ENCODE measurements at places on chromosomes 6 and 20.

DNA sequence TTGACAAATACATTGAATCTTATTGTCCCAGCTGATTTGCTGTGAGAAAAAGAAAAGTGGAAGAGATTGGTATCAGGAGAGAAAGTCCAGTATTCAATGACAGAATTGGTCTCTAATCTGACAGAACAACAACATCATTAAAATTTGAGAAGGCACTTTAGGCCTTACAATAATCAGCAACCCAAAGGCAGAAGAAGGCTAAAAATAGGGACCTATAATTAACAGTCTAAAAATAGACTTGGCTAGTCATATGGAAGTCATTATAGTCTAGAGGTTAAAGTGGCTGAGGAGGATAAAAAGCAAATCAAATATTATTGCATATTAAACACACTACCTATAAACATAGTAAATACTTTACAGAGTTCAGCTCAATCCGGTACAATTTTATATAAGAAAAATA is 393.6 kb upstream of the JAG1 start:
- DNase-seq, result no peak

DNA sequence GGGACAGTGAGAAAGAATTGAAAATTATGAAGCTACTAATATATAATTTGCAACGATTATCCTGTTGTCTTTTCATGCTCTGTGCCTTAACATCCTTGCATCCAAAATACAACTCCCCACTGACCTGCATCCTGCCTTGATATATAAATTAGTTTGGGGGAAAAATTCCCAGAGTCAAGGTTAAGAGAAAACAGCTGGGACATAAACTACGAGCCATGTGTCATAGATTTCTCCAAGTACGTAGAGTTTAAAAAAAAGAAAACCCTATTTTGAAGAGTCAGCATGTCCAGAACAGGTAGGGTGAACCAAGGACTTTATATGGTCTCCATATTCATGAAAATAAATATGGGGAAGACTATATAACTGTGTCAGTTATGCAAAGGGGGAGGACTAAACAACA is 123.8 kb upstream of the MARCKS start:
- DNase-seq, result no peak

DNA sequence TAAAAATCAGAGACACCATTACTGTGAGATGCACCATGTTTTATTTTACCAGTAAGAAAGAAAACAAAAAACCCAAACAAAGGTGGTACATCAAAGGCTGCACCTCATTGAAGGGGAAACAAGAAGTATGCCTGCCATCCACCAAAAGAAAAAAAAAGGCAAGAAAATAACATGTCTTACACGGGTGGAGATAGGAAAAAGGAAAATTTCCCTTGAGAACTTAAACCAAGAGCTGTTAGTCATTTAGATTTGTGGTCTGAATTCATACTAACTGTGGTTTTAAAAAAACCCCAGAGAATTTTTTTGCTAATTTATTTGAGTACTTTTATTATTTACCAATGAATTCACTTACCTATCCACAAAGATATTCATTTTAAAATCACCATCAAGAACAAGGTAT is 144.0 kb downstream of the LRRC1 start:
- no peak for DNase-seq

DNA sequence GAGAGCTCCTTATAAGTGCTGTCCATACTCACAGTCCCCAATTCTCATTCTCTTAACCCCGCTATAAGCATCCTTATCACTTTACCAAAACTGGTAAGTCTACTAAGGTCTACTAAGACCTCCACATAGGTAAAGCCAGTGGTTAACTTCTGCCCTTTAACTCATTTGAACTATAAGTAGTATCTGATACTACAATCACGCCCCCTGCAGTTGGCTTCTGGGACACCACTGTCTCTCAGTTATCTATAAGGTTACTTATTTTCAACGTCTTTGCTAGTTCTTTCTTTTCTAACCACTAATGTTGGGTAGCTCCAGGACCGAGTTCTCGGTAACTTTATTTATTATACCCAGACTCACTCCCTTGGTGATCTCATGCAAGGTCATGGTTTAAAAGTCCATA is 142.6 kb downstream of the ARHGAP18 start:
- no peak for DNase-seq

GRCh38 chr20:47320990-47321805 is 35.3 kb downstream of the ZMYND8 start:
- no peak for DNase-seq

DNA sequence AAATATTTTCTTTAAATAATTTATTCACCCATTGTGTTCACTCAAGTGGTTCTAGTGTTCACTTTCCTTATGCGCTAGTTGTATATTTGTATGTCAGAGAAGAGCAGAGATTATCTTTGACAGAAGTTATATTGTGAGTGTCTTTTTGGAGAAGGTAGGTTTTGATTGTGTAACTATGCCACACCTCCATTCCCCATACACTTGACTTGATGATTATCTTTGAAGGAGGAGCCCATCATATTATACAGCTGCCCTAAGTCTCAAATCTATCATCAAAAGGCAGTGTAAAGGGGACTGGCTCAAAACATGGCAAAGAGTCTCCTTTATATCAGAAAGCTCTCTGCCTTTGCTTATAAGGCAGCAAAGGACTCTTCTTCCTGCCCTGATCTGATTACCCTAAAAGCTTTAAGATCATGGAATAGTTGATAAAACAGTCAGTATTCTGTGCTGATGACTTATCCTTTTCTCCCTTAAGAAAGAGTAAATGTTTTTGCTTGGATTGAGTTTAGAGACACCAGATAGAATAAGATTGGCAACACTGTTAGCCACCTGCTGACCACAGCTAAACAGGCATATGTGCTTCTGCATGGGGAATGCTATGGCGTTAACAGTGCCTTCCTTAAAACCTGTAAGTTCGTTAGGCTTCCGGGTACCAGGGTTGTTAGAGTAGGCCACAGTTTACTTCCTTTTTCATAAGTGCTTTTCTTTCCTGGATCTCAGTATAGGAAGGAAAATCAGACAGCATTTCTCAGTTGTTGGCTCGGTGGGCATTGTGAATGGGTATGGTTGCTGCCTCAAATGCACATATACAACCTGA is 22.6 kb downstream of the TOP1 start:
- DNase-seq, result no peak

DNA sequence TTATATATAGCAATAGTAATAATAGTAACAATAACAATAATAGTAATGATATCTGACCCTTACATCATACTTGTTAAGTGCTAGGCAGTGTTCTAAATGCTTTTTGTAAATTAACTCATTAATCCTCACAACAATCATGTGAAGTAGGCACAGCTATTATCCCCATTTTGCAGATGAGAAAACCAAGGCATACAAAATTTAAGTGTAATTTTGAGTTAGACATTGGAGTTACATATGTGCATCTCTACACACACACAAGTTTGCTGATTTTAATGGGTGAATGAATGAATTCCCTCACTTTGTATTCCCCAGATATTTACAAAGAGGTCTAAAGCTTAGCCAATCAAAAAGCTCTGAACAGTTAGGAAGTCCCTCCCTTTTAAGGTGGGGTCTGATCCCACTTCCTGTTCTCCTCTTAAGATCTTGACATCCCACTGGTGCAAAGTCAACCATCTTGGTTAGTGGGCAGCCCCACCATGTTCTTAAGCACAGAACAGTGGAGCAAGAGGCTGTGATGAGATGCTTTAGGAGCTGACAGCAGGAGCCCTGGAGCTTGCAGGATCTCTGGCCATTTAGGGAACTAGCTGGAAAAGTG is 85.3 kb upstream of the FOXP4 start:
- no peak for DNase-seq

DNA sequence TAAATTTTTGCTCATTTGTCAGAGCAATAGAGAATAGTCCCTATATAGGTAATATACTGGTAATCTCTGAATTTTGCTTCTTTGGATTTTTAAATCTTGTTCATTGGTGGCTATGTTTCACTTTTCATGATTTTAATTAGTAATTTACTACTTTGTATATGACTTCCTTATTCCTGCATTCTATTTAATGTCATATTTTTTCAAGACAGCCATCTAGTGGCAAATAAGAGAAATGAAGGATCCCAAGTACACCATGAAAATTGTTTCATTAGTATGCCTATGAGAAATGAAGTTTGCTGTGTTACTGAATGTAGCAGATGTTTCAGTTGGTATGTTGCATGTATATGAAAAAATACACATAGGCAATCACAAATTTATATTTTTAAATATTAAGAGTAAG is 82.4 kb downstream of the ZNF292 start:
- DNase-seq, result no peak

DNA sequence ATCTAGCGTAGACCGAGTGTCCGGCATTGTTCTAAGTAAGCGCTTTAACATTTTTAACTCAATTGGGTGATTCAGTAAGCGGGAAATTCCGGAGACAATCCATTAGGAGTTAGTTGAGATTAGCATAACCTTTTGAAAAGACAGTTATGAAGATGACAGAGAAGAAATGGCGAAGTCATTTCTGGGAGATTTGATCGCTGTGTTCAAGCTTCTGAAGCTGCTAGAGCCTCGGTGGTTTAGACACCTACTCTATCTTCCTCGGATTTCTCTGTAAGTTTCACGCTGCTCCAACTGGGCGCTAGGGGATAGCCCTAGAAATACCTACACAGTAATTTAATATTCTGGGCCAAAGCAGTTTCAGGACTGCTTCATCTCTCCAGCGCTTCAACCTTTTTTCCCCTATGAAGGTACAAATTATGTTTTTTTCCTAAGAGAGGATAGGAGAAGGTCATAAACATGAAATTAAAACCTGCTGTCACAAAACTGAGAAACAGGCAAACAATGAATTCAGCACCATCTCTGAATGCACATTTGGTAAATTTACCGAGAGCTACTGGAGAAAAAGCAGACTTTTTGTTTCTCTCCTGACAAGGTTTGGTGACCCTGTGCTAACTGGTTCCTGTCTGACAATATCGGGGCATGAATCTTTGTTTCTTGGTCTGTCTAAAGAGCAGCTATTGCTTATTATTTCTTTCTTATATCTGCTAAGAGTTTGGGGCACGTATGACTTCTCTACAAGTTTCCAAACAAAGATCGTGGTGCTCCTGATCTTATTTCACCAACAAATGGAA is 22.4 kb downstream of the ZNF311 start:
- no peak for DNase-seq

DNA sequence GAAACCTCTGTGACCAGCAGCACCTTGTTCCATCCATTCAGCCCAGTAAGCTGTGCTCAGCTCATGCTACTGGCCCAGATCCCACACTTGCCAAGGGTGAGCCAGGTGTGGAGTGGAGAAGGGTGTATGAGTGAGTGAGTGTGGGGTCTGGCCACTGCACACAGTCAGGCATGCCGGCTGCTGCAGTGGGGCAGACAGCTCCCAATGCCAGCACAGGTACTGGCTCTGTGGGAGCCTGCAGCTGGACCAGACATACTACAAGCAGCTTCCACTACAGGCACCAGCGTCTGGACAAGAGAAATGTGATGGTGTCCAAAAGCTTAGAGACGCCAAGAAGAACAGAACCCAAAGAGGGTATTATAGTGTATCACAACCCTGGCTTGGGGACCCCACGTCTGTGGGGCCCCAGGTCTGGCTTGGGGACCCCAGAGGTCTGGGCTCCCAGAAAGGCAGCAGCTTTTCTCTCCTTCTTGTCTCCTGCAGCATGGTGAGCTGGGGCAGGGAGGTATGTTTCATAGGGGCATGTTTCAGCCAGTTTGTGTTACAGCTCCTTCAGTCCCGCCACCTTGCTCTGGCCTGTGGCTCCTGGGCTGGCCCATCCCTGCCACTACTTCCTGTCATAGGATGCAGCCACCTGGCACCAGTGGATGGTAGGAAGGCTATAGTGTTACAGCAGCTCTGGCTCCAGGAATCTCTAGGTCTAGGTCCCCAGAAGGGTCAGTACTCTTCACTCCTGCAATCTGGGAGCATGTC is 152.4 kb upstream of the HSF2 start:
- DNase-seq, result no peak

GRCh38 chr20:55668631-55669030 is 336.7 kb downstream of the CBLN4 start:
- no peak for DNase-seq

DNA sequence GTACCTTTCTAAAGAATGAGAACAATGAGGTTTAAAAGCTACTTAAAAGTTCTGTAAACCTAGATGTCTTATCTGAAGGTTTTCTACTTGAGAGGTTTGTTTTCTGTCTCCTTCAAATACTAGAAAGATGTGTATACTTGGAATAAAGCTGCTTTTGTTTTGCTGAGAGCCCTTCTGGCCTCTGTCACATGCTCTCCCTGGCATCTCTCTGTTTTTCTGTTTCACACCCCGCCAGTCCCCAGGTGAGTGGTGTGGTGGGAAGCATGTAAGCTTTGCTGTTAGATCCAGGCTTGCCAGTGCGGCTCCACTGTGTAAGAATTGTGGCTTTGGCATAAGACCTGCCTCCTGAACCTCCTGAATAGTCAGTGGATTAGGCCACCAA is 56.8 kb downstream of the SNX9 start:
- DNase-seq, result no peak

DNA sequence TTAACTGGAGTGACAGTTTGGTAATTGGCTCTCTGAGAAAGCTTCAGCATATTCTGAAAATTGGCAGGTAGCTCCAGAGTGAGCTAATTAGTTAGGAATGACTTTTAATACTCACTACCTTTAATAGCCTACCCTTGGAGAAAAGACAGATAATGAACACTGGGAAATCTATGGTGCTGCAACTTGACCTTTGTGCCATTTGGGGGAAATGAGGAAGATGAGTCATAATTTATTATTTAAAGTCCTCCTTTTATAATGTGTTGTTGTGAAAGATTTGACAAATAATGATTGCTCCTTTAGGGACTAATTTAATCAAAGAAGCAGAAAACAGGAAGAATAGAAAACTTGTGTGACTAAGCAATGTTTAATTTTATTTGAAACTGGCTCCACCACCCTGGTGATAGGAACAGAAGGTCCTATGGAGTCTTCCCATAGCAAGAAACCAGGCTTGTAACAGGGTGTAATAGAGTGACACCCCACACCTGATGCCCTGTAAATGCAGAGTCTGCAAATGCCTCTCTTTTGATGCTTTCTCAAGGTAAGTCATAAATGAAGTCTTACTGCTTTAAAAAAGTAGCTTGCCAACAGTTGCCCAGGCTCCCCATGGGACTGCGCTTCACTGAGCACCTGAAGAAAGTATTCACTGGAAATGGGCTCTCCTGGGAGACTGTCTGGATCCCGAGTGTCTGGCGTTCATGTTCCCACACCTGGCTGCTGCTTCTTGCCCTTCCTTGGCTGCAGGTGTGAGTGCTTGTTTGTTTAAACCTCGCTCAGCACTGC is 134.4 kb downstream of the LRRC1 start:
- DNase-seq, result no peak
